ENCODE measurements at places on chromosomes 7 and 10.

- DNase-seq = no peak
Observed at GRCh38 chr10:121735263-121735662, 137.0 kb upstream of the FGFR2 start.

- no peak for DNase-seq
Observed at GRCh38 chr7:28509251-28510025, 97.1 kb downstream of the CREB5 start.

- DNase-seq = no peak
Observed at GRCh38 chr7:71171476-71171875, 39.5 kb downstream of the GALNT17 start.

DNA sequence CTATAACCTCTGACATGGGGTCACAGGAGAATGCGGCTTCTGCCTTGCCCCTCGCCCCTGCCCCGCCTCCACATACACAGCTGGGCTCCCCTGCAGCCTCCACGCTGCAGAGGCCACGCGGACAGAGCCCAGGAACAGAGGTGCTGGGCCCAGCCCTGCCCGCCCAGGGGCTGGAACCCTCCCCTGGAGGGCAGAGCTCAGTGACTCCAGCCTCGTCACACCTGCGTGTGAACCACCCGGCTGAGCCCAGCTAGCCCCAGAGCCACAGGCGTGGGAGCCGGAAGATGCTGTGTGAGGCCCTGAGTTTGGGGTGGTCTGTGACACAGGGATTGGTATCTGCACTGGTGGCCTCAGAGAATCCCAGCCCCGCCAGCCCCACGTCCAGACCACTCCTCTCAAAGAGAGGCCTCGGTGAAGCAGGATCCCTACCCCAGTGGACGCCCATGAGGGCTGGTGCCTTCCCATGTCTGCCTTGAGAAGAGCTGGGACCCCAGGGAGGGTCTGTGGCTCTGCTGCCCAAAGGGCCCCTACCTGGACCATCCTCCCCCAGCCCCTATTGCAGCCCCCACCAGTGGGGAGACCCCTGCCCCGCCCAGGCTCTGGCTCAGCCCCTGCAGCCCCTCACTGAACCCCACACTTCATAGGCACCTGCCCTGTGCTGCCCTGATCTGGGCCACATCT, 8.1 kb upstream of the ADAP1 start:
- no peak for DNase-seq

DNA sequence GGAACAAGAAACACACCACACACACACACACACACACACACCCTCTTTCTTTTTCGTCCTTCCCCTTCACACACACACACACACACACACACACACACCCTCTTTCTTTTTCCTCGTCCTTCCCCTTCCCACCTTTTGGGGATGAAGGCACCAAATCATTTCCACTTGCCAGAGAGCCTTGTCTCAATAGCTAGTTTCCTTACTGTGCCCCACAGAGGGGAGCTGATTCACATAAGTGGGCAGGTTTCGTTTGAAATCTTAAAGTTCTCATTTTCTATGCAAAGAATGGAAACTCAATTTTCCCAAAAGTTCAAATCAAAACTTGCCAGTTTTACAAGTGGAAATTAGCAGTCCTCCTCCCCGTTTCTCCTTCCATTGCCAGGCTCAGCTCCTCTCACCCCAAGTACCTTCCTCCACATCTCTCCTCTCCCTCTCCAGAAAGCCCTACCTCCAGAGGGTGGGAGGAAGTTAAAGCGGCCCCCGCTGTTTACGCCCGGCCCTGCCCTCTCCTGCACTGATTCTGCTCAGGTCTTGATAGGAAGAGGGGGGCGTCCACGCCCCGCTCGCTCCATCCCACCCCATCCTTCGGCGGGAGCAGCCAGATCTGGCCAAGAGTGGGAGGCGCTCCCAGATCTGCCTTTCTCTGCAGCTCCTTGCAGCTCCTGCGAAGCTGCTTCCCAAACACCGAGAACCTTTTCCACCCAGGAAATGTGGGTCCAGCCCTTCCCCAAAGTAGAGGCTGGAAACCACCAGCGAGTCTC, 1.3 kb downstream of the CTTNBP2 start:
- no peak for DNase-seq

- no peak for DNase-seq
Observed at GRCh38 chr10:132043861-132044695, 21.7 kb upstream of the JAKMIP3 start.

DNA sequence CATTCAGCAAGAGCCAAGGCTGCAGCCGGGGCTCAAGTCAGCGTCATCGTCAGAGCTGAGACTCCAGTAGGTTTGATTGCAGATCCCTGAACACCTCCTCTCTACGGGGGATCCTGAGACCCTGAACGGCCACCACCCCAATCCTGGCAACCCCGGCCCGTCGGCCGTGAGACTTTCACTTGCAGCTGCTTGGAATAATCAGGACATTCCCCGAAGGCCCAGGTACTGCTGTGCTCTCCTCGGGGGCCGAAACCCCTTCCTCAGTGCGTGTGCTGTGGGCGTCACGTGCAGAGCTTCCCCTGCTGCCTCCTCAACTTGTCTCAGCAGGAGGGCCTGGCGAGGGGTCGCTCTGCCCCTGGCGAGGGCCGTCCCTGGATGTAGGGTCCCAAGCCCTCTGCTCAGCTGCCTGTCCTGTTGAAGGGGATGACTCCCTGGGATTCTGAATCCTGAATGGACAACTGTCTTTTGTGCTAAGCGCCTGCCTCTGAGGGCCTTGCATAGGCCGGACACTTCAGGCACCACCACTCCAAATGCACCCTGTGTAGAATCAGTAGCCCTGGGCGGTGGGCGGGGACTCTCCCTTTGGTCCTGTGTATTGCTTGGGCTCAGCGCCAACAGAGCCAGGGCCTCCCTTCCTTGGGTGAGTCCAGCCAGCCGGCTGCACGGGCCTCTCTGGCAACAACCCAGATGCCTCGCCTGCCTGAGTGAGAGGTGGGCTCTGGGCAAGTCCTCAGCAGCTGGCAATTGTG, 63.8 kb upstream of the EBF3 start:
- no peak for DNase-seq

GRCh38 chr7:1124164-1124563, 35.8 kb downstream of the ZFAND2A start:
- DNase-seq = no peak
